ENCODE measurements at places on chromosomes 13 and 19.

- DNase-seq, result no peak
Observed at GRCh38 chr13:41434831-41435520, 22.4 kb upstream of the RGCC start.

- DNase-seq, result no peak
Observed at GRCh38 chr13:72534951-72535640, 192.3 kb downstream of the MZT1 start.

DNA sequence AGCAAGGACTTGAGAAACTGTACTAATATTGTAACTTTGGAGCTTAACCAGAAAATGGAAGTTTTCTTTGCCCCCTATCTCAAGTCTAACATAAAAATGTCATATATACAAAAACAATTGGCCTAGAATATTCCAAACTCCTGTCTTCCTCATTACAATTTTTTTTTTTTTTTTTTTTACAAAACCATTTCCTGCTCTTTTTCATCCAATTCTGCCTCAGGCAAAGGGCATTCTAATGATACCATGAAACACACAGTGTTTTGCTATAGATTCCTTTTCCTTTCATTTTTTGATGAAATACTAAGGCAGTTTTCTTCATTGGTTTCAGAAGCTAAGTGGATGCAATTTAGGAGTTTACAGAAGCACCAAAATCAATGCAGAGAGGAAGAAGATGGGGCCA is 119.7 kb downstream of the LHFPL6 start:
- peak; percentile 21 for DNase-seq

DNA sequence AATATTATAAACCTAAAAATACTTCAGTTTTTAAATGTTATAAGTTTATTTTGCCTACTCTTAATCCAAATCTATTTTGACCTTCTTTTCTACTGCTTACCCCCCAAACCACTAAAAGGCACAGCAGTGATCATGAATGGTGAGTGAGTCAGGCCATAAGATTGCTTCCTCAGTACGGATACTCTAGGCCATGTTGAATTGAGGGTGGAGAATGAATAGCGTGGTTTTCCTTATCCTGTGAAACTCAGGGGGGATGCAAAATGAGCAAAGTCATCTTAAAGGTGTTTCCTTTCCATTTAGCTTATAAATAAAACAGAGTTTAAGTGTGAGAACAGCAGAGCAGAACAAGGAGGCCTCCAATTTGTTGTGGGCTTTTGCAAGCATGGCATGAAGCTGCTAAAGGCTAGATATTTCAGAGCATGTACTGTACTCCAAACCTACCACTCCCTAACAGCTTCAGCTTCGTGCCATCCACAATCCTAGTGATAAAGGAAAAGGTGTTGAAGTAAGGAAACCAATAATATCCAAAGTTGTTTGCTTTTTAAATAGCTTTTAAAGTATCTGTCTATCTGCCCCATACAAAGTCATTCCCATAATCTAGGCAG is 25.0 kb downstream of the SERPINE3 start:
- DNase-seq, result no peak

DNA sequence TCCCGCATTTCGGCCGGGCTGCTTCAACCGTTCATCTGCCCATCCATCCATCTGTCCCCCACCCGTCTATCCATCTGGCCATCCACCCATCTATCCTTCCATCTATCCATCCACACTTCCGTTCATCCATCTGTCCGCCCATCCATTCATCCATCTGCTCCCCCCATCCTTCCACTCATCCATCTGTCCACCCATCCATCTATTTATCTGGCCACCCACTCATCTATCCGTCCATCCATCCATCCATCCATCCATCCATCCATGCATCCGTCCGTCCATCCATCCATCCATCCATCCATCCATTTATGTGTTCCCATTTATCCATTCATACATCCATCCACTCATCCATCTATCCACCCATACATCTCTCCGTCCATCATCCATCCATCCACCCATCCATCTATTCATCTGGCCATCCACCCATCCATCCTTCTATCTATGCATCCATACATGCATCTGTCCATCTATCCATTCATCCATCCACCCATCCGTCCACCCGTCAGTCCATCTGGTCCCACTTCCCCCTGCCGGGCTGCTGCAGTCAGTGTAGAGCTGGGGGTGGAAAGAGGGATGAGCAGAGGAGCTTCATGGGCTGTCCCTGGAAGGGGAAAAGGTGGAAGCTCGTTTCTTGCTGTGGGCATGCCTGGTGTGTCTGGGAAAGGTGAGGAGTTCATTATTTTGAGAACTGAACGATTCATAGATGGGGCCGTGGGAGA is 722 bp downstream of the HSD11B1L start:
- DNase-seq, result no peak

All from amniotic stem cell (primary cell).